ENCODE measurements at places on chromosomes 16 and 17. TPM values are rescaled to one million over a fixed set of nuclear protein-coding genes. Genes with fewer than 3 reads are reported as not detected.

DNA sequence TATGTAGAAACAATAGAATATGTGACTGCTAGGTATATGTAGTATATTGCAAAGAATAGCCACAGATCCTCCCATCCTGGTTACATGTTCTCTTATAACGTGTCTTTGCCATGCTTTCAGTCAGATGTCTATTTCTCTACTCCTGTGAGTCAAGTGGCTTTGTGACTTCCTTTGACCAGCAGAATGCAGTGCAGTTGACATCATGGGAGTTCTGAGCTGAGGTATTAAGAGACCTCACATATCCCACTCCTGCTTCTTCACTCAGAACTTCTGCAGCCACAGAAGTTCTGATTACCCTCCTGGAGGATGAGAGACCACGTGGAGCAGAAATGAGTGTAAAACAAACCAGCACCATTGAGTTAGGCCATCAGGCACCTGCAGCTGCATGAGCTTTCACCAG is 222.5 kb downstream of the PRKCA start:
- H3K36me3 ChIP-seq: peaks cover 23% of the 10 kb centered on the region
- peak overlapping the region; percentile 52 for H3K27ac ChIP-seq
- no peaks in the 10 kb centered on the region for H3K27me3 ChIP-seq
- no peak for DNase-seq
- no peak overlapping the region for H3K4me3 ChIP-seq
- H3K4me1 ChIP-seq: peaks cover 72% of the 10 kb centered on the region

DNA sequence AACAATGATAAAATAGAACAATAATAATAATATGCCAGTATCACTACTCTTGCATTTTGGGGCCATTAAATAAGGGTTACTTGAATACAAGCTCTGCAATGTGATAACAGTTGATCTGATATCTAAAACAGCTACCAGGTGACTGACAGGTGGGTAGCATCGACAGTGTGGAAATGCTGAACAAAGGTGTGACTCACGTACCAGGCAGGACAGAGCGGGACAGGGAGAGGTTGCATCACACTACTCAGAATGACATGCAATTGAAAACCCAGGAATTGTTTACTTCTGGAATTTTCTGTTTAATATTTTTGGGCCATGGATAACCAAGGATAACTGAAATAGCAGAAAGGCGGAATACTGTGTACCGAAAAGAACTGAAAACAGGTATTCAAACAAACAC is 15.8 kb upstream of the ZNF19 start:
- no peaks in the 10 kb centered on the region for H3K36me3 ChIP-seq
- no peak for DNase-seq
- peaks cover 5% of the 10 kb centered on the region for H3K27me3 ChIP-seq
- no peak overlapping the region for H3K27ac ChIP-seq

GRCh38 chr17:43578404-43578698 is 32.2 kb upstream of the ETV4 start:
- H3K27me3 ChIP-seq: peaks cover 2% of the 10 kb centered on the region
- DNase-seq: no peak
- peak overlapping the region; percentile 31 for H3K27ac ChIP-seq
- no peak overlapping the region for H3K4me3 ChIP-seq
- peaks cover 16% of the 10 kb centered on the region for H3K4me1 ChIP-seq
- no peaks in the 10 kb centered on the region for H3K36me3 ChIP-seq

DNA sequence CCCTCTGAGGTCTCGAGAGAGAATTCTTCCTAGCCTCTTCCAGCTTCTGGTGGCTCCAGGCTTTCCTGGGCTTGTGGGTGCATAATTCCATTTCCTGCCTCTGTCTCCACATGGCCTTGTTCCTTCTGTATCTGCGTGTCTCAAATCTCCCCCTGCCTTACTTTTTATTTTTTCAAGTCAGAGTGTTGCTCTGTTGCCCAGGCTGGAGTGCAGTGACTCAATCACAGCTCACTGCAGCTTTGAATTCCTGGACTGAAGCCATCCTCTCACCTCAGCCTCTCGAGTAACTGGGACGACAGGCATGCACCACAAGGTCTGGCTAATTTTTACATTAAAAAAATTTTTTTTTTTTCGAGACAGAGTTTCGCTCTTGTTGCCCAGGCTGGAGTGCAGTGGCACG is 120.6 kb downstream of the SHISA9 start:
- no peak for DNase-seq
- H3K27ac ChIP-seq: no peak overlapping the region
- no peaks in the 10 kb centered on the region for H3K36me3 ChIP-seq
- no peaks in the 10 kb centered on the region for H3K27me3 ChIP-seq
- no peaks in the 10 kb centered on the region for H3K4me1 ChIP-seq

DNA sequence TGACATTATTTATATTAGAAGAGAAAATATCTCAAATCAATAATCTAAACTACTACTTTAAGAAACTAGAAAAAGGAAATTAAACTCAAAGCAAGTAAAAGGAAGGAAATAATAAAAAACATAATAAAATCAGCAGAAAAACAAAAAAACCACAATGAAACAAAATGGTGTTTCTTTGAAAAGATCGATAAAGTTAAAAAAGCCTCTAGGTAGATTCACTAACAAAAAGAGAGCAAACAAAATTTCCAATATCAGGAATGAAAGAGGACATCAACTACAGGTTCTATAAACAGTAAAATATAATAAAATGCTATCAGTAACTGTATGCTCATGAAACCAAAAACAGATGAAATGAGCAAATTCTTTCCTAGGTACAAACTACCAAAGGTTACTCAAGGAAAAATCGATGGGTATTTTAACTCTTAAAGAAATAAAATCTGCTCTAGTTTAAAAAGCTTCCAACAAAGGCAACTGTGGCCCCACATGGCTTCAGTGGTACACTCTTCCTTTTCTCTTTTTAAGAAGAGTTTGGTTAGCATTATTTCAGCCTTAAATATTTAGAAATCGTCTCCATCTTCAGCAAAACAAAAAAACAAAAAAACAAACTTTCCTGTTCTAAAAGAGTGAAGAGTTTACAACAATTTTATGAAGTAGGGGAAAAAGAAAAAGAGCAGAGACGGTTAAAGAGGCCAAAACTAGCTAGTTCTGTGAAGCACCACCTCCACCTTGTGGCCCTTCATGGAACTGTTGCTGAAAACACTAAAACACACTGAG is 102.2 kb downstream of the TRIM37 start:
- H3K27ac ChIP-seq: peak overlapping the region; percentile 61
- H3K27me3 ChIP-seq: no peaks in the 10 kb centered on the region
- H3K4me3 ChIP-seq: peak overlapping the region; percentile 46

The KRTAP2-2 gene
- not detected for total RNA-seq

The ZG16 gene
- total RNA-seq: not detected

The NTHL1 gene
- total RNA-seq: 52.7 TPM

Measured in activated T-helper 1 cell treated with anti-CD3 and anti-CD28 coated beads, Interleukin-12 subunit alpha, Interleukin-12 subunit beta, Interleukin-2, Interleukin-4 antibody, amounts not matched to agents 30 ng/mL and 10 ng/mL and 1 ng/mL, durations not matched to agents 14 hours and 24 hours and 36 hours (primary cell).